ENCODE measurements at places on chromosomes 11 and 22. TPM values are rescaled to one million over a fixed set of nuclear protein-coding genes. Genes with fewer than 3 reads are reported as not detected.

- H3K4me1 ChIP-seq: no peaks in the 10 kb centered on the region
- DNase-seq: no peak
- no peak overlapping the region for H3K27ac ChIP-seq
- H3K27me3 ChIP-seq: no peaks in the 10 kb centered on the region
- H3K4me3 ChIP-seq: no peak overlapping the region
These were observed 687.2 kb downstream of the OPCML start for GRCh38 chr11:132844956-132845696.

- no peaks in the 10 kb centered on the region for H3K4me1 ChIP-seq
- H3K27me3 ChIP-seq: peaks cover 5% of the 10 kb centered on the region
- no peak for DNase-seq
- no peak overlapping the region for H3K27ac ChIP-seq
These were observed 22.8 kb downstream of the TREH start for GRCh38 chr11:118656563-118657165.

Gene KDM4E
- total RNA-seq: not detected

GRCh38 chr11:15889363-15890030, 466.8 kb downstream of the SOX6 start:
- no peak overlapping the region for H3K27ac ChIP-seq
- no peak for DNase-seq
- no peaks in the 10 kb centered on the region for H3K36me3 ChIP-seq
- no peaks in the 10 kb centered on the region for H3K27me3 ChIP-seq
- H3K4me1 ChIP-seq: no peaks in the 10 kb centered on the region

DNA sequence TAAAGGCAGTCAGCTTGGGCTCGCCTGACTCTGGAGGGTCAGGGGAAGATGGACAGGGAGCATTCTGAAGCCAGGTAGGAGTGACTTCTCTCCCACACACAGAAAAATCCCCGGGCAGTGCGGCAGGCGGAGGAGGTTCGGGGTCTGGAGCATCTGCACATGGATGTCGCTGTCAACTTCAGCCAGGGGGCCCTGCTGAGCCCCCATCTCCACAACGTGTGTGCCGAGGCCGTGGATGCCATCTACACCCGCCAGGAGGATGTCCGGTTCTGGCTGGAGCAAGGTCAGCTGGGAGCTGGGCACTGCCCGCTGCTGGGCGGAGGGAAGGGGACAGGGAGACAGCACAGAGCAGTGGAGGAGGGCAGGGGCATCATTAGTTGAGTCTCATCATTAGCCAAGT, 13.2 kb upstream of the POU2F3 start:
- H3K27ac ChIP-seq: no peak overlapping the region
- DNase-seq: no peak
- no peaks in the 10 kb centered on the region for H3K36me3 ChIP-seq
- peaks cover 8% of the 10 kb centered on the region for H3K4me1 ChIP-seq
- H3K27me3 ChIP-seq: no peaks in the 10 kb centered on the region
- no peak overlapping the region for H3K4me3 ChIP-seq

GRCh38 chr11:125496529-125496857, 428 bp upstream of the FEZ1 start:
- no peaks in the 10 kb centered on the region for H3K4me1 ChIP-seq
- no peak overlapping the region for H3K27ac ChIP-seq
- H3K4me3 ChIP-seq: no peak overlapping the region
- no peaks in the 10 kb centered on the region for H3K36me3 ChIP-seq
- H3K27me3 ChIP-seq: no peaks in the 10 kb centered on the region

GRCh38 chr11:100739666-100740065, 52.6 kb downstream of the ARHGAP42 start:
- DNase-seq: no peak
- no peak overlapping the region for H3K27ac ChIP-seq
- no peaks in the 10 kb centered on the region for H3K27me3 ChIP-seq
- peaks cover 22% of the 10 kb centered on the region for H3K4me1 ChIP-seq

DNA sequence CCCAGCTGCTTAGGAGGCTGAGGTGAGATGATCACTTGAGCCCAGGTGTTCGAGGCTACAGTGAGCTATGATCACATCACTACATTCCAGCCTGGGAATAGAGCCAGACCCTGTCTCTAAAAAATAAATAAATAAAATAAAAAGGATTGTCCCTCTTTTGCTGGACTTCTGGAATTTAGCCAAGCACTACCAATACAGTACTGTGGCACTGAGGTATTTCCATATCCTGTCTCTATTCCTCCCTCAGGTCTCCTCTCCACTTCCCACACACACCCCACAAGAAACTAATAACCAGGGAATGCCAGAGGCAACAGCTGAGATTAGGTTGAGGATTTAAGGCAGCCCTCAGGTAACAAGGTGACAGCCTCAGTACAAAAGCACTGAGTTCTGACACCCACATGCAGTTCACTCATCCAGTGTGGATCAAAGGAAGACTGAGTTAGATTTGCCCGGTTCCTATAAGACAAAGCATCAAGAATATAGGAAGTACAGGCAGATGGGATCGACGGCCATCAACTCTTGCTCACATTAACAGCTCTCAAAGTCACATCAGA, 4.5 kb upstream of the PPP2R1B start:
- H3K4me3 ChIP-seq: no peak overlapping the region
- DNase-seq: no peak
- no peak overlapping the region for H3K27ac ChIP-seq
- no peaks in the 10 kb centered on the region for H3K36me3 ChIP-seq

Gene HBE1
- total RNA-seq: 2.7 TPM

GRCh38 chr11:70913715-70914231, 338.6 kb downstream of the SHANK2 start:
- no peak overlapping the region for H3K27ac ChIP-seq
- no peaks in the 10 kb centered on the region for H3K27me3 ChIP-seq
- no peaks in the 10 kb centered on the region for H3K4me1 ChIP-seq
- H3K36me3 ChIP-seq: no peaks in the 10 kb centered on the region
- no peak overlapping the region for H3K4me3 ChIP-seq

Gene P2RY2
- total RNA-seq: 0.19 TPM

GRCh38 chr22:31342389-31343140, 3.6 kb downstream of the PATZ1 start:
- H3K4me3 ChIP-seq: peak overlapping the region; percentile 85
- H3K27ac ChIP-seq: no peak overlapping the region
- peaks cover 16% of the 10 kb centered on the region for H3K4me1 ChIP-seq
- DNase-seq: no peak
- no peaks in the 10 kb centered on the region for H3K27me3 ChIP-seq

Gene CEP57
- 52.3 TPM for total RNA-seq

DNA sequence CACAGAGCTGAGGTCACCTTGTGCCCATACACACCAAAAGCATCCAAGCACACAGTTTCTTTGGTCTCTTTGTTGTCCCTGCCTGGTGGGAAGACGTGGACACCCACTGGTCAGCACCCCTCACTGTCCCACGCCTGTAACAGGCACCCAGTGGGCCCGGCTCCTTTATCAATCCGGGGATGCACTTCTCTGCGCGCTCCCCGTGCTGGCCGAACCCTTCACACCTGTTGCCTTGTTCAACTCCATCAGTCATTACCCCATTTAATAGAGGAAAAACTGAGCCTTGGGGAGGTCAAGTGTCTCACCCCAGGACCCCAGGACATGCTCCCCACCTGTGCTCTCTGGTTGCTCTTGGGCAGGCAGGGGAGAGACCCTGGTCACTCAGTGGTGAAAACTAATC, 49.7 kb upstream of the FGF3 start:
- peaks cover 2% of the 10 kb centered on the region for H3K27me3 ChIP-seq
- no peak for DNase-seq
- no peaks in the 10 kb centered on the region for H3K4me1 ChIP-seq
- no peak overlapping the region for H3K4me3 ChIP-seq
- no peaks in the 10 kb centered on the region for H3K36me3 ChIP-seq

GRCh38 chr22:19634226-19634975, 79.9 kb upstream of the SEPTIN5 start:
- H3K27me3 ChIP-seq: 0 out of 2 replicates have a peak, but pooled peaks cover under 1% of the 10 kb centered on the region
- DNase-seq: no peak
- H3K27ac ChIP-seq: no peak overlapping the region
- H3K4me1 ChIP-seq: no peaks in the 10 kb centered on the region
- H3K36me3 ChIP-seq: no peaks in the 10 kb centered on the region
- H3K4me3 ChIP-seq: no peak overlapping the region

Gene MYOD1
- not detected for total RNA-seq

Gene KCNQ1OT1
- total RNA-seq: 1.3 TPM

- peaks cover 19% of the 10 kb centered on the region for H3K4me1 ChIP-seq
- no peaks in the 10 kb centered on the region for H3K27me3 ChIP-seq
- no peak overlapping the region for H3K27ac ChIP-seq
- H3K36me3 ChIP-seq: no peaks in the 10 kb centered on the region
- DNase-seq: no peak
These were observed 242.0 kb downstream of the ETS1 start for GRCh38 chr11:128345316-128345715.

DNA sequence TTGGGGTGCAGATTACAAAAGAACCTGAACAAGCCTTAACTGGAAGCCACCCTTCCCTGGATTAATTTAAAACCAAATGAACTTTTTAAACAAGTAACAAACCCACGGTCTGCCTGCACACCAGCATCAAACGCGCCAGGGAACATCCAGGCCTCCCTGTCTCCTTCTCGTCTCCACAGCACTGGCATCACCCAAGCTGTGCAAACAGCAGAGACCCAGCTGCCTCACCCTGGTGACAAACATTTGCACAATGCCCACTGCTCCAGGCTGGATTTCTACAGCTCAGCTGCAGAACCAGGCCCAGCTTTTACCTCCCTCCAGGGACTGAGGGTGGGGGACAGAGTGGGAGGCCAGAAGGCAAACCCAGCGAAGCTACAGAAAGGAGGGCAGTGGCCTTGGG, 7.0 kb downstream of the RPL3 start:
- peaks cover 43% of the 10 kb centered on the region for H3K36me3 ChIP-seq
- DNase-seq: no peak
- no peaks in the 10 kb centered on the region for H3K27me3 ChIP-seq
- H3K27ac ChIP-seq: no peak overlapping the region

GRCh38 chr11:78656327-78656726, 81.7 kb upstream of the NARS2 start:
- H3K27ac ChIP-seq: no peak overlapping the region
- no peak overlapping the region for H3K4me3 ChIP-seq
- no peaks in the 10 kb centered on the region for H3K36me3 ChIP-seq

DNA sequence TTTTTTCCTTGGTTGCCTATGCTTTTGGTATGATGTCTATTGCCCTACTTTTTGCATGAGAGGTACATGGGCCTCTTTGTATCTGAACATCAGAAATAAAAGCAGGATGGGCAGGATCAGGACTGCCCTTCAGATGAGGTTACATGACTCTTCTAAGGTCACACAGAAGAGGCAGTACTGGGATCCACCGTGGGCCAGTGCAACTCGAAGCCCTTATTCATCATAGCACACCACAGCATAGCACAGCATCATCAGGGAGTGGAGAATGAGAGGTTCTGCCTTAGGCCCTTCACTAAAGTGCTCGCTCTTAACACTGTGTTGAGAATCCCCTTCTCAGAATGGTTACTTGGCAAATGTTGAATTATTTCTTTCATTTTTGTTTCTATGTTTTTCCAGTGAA, 88.3 kb downstream of the C22orf31 start:
- no peak for DNase-seq
- H3K4me3 ChIP-seq: no peak overlapping the region
- H3K36me3 ChIP-seq: no peaks in the 10 kb centered on the region

GRCh38 chr11:5282628-5283027, 12.9 kb upstream of the HBE1 start:
- no peak for DNase-seq
- no peak overlapping the region for H3K27ac ChIP-seq
- no peak overlapping the region for H3K4me3 ChIP-seq

DNA sequence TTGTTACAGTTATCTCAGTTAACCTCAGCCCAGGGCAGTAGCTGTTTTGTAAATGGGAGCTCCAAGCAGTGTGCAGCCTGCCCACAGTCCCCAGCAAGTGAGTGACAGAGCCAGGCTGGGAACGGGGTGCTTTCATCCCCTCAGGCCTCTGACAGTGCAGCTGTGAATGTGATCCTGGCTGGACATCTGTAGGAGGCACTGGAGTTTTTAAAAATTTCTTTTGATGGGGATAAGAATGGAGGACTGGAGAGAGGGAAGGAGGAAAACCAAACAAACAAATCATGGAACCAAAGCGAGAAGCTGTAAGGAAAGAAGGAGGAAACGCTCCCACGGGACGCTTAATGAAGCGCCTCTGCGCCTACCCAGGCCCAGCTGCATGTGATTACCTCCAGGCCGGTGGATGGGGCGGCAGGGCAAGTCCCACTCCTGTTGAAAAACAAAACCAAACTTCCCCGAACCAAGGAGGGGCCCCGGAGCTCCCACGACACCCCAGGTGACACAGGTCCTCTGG, 40.6 kb downstream of the SCUBE1 start:
- no peaks in the 10 kb centered on the region for H3K4me1 ChIP-seq
- no peaks in the 10 kb centered on the region for H3K27me3 ChIP-seq
- H3K36me3 ChIP-seq: no peaks in the 10 kb centered on the region
- no peak overlapping the region for H3K4me3 ChIP-seq
- no peak overlapping the region for H3K27ac ChIP-seq

- H3K27me3 ChIP-seq: no peaks in the 10 kb centered on the region
- H3K4me1 ChIP-seq: no peaks in the 10 kb centered on the region
- no peaks in the 10 kb centered on the region for H3K36me3 ChIP-seq
- DNase-seq: no peak
- H3K4me3 ChIP-seq: no peak overlapping the region
These were observed 428.8 kb downstream of the DYNC2H1 start for GRCh38 chr11:103537904-103538502.

- H3K36me3 ChIP-seq: no peaks in the 10 kb centered on the region
- H3K4me3 ChIP-seq: no peak overlapping the region
- no peak overlapping the region for H3K27ac ChIP-seq
- H3K27me3 ChIP-seq: peaks cover 13% of the 10 kb centered on the region
- DNase-seq: no peak
- H3K4me1 ChIP-seq: no peaks in the 10 kb centered on the region
These were observed 5.0 kb downstream of the DRD2 start for GRCh38 chr11:113470233-113470632.

Gene HOATZ
- total RNA-seq: not detected

Gene HBG1
- 1.9 TPM for total RNA-seq

DNA sequence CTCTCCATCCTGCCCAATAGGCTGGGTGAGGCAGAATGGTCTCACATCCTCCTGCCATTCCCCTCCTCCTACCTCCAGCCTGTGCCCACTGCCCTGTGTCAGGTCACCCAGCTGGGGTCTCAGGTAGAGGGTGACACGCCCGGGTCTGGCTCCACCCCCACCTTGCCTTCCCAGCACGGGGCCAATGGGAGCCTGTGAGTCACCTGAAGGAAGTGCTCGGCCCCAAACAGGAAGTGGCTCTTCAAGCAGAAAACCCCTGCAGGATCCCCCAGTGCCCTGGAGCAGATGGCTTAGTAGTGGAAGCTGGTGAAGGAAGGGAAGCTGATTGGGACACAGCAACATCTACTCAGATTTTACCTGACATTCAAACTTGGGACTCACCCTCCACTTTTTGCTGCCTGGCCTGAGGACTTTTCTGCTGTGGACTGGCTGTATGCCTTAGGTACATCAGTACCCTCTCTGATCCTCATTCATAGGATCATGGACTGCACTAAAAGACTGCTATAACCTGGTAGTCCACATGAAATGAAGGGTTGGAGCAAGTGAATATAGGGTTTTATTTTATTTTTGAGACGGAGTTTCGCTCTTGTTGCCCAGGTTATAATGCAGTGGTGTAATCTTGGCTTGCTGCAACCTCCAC, 33.4 kb downstream of the GDPD5 start:
- no peak overlapping the region for H3K4me3 ChIP-seq
- H3K4me1 ChIP-seq: peaks cover 8% of the 10 kb centered on the region
- peak overlapping the region; percentile 30 for H3K27ac ChIP-seq

Gene CHRDL2
- total RNA-seq: not detected

GRCh38 chr11:32444186-32444585, 8.8 kb upstream of the WT1 start:
- H3K36me3 ChIP-seq: no peaks in the 10 kb centered on the region
- no peak overlapping the region for H3K27ac ChIP-seq
- peaks cover 2% of the 10 kb centered on the region for H3K27me3 ChIP-seq
- H3K4me3 ChIP-seq: no peak overlapping the region
- DNase-seq: no peak
- H3K4me1 ChIP-seq: no peaks in the 10 kb centered on the region

Gene KDM4D
- total RNA-seq: 1.5 TPM

All from GM12878 (cell line).